ENCODE measurements at places on chromosomes 3 and 15.

GRCh38 chr15:44659056-44659455 lies 4.4 kb downstream of the SPG11 start:
- no peak for DNase-seq

- DNase-seq: no peak
These were observed 520.6 kb downstream of the MFSD1 start for GRCh38 chr3:159322322-159322939.

DNA sequence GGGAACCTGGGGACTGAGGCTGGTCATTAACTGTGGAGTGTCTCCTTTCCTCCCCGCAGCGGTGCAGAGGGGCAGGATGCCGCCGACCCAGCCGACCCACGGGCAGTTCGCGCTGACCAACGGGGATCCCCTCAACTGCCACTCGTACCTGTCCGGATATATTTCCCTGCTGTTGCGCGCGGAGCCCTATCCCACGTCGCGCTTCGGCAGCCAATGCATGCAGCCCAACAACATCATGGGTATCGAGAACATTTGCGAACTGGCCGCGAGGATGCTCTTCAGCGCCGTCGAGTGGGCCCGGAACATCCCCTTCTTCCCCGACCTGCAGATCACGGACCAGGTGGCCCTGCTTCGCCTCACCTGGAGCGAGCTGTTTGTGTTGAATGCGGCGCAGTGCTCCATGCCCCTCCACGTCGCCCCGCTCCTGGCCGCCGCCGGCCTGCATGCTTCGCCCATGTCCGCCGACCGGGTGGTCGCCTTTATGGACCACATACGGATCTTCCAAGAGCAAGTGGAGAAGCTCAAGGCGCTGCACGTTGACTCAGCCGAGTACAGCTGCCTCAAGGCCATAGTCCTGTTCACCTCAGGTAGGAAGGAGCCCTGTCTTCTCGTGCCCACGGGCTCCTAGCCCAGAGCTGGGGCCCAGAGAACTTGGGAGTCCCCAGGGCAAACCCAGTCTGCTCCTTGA lies 3.7 kb downstream of the NR2F2 start:
- DNase-seq: peak; percentile 58

GRCh38 chr3:124263168-124263567 lies 271.2 kb upstream of the ROPN1 start:
- DNase-seq: no peak

GRCh38 chr3:13015286-13016082 lies 57.7 kb downstream of the IQSEC1 start:
- DNase-seq: no peak

GRCh38 chr15:60464836-60465630 lies 13.9 kb downstream of the ICE2 start:
- no peak for DNase-seq

DNA sequence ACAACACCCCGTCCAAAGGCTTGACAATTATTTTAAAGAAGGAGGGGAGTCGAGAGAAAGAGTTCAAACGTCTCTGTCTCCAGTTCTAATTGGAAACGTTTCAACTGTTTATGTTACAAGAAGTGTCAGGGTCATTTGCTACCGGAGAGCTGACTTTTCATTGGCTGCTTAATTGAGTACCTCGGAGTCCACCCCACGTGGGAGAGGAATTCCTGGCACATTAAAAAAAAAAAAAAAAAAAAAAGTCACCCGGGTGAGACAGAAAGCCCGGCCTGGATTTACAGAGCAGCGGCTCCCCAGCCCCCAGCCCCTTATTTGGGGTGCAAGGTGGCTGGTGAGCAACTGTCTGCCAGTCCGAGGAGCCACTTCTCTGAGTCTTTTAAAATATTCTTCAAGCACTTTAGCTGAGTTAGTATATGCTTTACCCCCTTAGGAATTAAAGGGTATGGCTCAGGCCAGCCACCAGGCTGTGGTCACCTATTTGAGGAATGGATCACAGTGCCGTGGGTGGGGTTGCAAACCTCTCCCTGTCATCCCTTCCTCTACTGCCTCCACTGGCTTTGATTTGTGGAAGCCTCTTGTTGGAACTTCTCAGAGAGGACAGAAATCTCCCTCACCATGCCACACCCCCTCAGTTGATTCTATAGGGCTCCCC lies 3.9 kb upstream of the TLE3 start:
- DNase-seq: peak; percentile 80

GRCh38 chr15:84889313-84889990 lies 5.0 kb downstream of the SLC28A1 start:
- no peak for DNase-seq

- DNase-seq: no peak
These were observed 5.5 kb downstream of the ZNF35 start for GRCh38 chr3:44654039-44654438.

DNA sequence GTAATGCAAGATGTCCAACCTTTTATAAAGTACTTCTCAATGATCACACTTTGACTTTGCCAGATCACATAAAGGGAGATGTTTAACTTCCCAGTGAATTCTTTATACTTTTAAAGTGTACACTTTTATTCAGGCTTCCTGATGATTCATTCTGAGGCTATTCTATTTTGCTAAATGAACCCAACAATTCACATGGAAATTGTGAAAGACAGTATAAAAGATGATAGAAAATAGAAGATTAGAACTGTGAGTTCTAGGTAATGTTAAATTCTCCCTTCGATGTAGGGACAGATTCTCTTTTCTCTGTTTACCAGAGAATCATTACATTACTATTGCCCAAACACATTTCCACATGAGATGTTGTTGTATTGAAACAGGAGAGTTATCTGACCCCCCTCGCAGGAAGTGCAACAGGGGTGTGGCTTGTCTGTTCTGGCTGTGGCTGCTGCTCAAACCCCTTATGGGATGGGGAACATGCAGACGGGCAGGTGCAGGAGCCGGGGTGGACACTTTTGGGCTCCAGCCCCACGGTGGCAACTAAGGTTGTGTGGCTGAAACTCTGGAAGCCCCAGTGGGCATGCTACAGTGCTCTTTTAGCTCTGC lies 131.3 kb upstream of the LRTM1 start:
- DNase-seq: no peak

DNA sequence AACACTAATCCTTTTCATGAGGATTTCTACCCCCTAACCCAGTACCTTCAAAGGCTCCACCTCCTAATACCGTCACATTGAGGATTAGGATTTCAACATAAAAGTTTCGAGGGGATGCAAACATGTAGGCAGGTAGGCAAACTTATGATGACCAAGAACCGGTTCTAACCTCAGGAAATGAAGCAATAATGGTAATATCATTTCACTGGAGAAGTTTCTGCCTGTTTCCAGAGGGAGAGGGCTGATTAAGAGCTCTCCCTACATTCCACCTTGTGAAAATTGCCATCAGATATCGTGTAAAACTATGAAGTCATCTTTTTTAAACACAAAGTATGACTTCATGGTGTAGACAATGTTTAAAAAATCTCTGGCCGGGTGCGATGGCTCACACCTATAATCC lies 31.6 kb downstream of the NKIRAS1 start:
- no peak for DNase-seq

- DNase-seq: no peak
These were observed 241.0 kb downstream of the NSUN3 start for GRCh38 chr3:94303897-94304296.

GRCh38 chr15:35013370-35013769 lies 25.3 kb upstream of the ZNF770 start:
- DNase-seq: no peak

DNA sequence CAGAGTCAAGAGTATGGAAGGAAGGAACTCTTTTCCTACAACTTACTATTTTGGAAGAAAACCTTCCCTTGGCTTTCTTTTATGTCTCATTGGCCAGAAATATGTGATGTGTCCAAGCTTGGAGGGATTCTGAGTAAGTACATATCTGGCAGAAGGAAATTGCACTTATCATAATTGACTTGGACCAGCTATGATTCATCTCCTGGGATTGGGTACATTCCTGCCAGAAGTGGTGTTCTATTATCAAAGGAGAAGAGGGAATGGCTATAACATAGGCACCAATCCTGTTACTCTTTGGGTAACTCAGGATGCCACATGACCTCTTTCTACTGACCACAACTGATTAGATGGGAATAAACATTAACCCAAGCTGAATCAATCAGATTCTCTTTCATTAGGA lies 13.5 kb upstream of the DAZL start:
- DNase-seq: no peak

DNA sequence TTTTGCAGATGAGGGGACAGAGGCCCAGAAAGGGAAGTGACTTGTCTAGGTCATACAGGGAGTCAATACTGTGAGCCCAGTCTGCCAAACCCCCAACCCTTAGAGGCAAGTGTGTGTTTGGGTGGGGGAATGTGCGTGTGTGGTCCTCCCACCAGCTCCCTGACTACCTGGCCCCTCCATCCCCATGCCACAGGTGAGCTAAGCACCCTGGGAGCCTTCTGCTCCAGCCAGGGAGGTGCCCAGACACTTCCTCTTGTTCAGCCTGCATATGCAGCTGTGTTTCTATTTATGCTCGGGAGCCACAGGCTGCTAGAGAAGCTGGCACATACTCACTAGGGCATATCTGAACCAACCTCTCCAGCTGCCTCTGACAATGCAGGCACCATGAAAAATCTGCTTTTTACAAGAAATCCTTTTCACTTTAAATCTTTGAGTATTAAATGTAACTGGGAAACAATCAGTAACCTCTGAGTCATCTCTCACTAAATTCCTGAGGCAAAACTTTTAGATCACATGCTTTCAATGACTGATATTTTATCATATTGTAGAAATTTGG lies 20.7 kb downstream of the TBC1D2B start:
- DNase-seq: peak; percentile 55

DNA sequence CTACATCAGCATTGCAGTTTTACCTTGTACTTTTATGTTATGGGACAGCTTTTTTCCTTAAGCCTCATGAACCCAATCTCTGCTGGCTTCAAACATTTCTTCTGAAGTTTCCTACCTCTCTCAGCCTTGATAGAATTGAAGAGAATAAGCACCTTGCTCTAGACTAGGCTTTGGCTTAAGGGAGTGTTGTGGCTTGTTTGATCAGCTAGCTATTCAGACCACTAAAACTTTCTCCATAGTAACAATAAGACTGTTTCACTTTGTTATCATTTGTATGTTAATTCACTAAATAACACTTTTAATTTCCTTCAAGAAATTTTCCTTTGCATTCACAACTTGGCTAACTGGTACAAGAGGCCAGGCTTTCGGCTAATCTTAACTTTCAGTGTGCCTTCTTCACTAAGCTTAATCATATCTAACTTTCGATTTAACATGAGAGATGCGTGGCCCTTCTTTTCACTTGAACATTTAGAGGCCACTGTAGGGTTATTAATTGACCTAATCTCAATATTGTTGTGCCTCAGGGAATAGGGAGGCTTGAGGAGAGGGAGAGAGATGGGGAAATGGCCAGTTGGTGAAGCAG lies 8.1 kb upstream of the TIGIT start:
- DNase-seq: no peak

DNA sequence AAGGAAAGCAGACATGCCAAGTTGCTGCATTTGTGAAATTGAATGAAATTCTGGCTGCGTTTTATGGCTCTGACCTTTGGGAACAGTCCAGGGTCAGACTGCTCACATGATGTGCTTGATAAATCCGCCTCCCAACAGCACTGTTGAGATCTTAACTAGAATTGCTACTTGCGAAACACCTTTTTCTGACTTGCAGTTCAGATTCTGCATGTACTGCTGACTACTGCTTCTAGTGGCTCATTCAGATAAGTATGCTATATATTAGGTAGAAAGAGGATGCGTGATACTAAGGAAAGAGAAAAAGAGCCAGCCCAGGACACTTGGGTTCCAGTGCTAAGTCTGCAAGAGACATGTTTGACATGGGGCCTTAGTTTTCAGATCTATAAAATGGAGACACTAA lies 129.4 kb downstream of the LPP start:
- DNase-seq: no peak

DNA sequence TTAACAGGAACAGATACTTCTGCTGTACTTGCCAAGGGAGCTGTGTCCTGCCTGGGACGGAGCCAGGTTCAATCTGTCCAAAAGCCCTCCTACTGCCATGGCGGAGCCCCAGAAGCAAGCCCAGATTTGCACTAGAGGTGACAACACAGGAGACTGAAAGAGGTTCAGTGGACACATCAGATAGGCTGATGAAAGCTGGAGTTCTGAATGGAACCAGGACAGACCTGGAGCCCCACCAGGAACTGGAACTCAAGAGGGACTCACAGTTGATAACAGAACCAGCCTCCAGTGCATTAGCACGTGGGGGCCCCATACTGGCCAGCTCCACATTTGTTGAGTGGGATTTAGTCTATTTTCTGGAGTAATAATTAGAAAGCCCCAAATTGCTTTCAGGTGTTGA lies 315.5 kb downstream of the ARRDC4 start:
- no peak for DNase-seq

- DNase-seq: no peak
These were observed 240.9 kb upstream of the EIF1B start for GRCh38 chr3:40068636-40069035.

- no peak for DNase-seq
These were observed 366.5 kb downstream of the LRRC3B start for GRCh38 chr3:26989037-26989436.

- no peak for DNase-seq
These were observed 146.8 kb downstream of the SUCLG2 start for GRCh38 chr3:67507584-67507983.

DNA sequence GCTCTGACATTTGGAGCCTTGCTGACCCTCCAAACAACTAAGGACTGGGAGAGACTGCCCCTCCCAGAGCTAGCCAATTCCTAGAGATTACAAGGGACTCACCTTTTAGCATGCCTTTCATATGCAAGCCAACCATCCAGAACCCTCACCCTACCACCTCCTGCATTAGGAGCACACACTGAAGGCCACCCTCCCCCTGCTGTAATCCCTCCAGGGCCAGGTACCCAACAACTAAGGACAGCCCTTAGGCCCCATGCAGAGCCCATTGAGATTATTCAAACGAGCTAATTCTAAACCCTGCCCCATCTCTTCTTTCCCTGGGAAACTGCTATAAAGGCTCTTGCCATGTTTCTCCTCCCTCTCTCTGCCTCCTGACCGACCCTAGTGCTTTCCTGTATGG lies 352.6 kb downstream of the ERC2 start:
- DNase-seq: no peak

DNA sequence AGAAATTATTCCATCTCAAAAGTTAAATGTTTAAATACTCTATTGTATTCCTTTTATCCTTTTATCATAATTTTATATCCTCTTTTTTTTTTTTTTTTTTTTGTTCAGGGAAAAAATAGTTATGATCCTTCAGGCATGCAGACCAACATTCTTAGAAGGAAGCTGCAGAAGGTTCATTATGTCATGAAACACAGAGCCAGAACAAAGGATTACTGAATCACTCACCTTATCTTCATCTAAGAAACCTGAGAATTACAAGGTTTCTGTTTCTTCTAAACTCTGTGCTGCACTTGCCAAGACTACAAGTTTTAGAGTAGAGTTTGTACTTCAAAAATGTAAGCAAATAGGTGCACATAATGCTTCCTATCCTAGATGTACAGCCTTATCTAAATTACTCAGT lies 3.3 kb downstream of the PLCH1 start:
- no peak for DNase-seq

DNA sequence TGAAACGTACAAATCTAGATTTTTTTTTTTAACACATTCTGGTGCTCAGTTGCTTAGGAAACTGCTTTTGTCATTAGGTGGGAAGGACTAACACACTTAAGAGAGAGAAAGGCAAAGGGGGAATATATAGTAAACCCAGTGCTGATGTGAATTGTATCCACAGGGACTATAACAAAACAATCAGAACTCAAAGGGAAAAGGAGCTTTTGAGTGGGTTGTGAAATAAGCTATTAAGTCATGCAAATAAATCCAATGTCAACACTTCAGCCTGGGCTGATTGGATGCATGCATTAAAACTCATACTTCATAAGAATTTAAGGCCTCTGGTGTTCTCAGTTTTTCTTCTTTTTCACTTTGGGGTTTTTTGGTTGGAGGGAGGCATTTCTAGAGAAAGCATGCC lies 628.9 kb downstream of the FHIT start:
- no peak for DNase-seq

GRCh38 chr3:159210336-159210735 lies 408.5 kb downstream of the MFSD1 start:
- no peak for DNase-seq
